Stimulated activated naive CD8-positive, alpha-beta T cell treated with anti-CD3 and anti-CD28 coated beads, Interleukin-15, amount 100 ng/mL, for 72 hours (primary cell): ENCODE measurements at places on chromosomes 4 and X.
A peak's percentile ranks its signal among the peaks of the same experiment; 100 is the strongest.

GRCh38 chrX:46686003-46686645, 72.8 kb downstream of the SLC9A7 start:
- DNase-seq, result peak; percentile 32

DNA sequence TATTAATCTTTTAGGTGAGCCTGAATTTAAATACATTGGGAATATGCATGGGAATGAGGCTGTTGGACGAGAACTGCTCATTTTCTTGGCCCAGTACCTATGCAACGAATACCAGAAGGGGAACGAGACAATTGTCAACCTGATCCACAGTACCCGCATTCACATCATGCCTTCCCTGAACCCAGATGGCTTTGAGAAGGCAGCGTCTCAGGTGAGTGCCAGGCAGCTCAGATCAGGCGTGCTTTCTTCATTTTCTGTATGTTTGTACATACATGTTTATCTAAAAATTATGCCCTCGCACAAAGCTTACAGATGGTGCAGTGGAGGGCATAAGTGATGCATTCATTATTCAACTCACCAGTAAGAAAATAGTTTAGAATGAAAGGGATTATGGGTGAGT, 85.6 kb downstream of the CPE start:
- DNase-seq, result no peak

DNA sequence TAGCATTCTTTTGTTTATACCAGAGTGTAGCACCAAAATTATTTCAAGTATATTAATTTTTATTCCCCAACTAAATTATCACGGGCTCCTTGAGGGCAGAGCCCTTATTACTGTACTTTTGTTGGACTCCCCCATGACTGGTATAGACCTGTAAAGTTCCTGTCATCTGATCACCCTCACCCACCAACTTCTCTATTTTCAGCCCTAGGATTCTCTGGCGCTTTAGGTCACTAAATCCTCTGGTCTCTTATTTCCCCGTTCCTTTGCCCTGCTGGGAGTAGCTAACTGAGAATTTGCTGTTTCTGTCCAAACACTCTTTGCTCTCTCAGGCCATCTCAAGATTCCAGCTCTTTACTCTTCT, 3.2 kb upstream of the XKRX start:
- no peak for DNase-seq

DNA sequence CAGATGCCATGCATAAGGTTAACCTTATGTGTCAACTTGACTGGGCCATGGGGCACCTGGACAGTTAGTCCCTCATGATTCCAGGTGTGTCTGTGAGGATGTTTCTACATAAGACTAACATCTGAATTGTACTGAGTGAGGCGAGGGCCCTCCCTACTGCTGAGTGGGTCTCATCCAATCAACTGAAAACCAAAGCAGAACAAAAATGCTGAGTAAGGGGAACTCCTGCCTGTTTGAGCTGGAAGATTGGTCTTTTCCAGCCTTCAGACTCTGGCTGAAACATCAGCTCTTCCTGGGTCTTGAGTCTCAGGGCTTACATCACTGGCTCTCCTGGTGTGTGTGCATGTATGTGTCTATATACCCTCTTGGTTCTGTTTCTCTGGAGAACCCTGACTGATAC, 13.8 kb downstream of the NELFA start:
- DNase-seq, result no peak

- no peak for DNase-seq
These were observed 53.2 kb downstream of the HADH start for GRCh38 chr4:108042927-108043326.

DNA sequence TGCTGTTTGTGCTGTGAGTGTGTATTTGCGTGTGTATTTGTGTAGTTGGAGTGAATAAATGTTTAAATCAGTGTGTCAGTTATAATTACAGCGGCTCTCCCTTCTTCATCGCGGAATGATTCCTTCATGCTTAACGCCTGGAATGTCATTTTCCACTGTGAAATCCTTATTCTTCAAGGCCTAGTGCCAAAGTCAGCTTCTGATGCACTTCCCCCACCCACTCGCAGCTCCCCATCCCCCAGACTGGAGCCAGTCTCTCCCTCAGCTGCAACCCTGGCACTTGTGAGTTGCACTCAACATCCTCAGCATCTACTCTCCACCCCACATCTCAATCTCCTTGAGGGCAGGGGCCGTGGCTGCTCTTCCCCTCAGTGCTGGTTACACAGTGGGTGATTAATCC, 583.0 kb downstream of the BCOR start:
- DNase-seq, result no peak

DNA sequence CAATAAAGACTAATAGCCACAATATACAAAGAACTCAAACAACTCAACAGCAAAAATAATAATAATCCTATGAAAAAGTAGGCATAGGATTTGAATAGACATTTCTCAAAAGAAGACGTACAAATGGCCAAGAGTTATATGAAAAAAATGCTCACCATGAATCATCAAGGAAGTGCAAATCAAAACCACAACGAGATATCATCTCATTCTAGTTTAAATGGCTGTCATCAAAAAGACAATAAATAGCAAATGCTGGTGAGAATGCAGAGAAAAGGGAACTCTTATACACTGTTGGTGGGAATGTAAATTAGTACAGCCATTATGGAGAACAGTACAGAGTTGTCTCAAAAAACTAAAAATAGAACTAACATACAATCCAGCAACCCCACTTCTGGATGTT, 18.8 kb downstream of the TLR6 start:
- no peak for DNase-seq

GRCh38 chr4:184343502-184344177, 126.0 kb upstream of the ENPP6 start:
- DNase-seq, result peak; percentile 38

DNA sequence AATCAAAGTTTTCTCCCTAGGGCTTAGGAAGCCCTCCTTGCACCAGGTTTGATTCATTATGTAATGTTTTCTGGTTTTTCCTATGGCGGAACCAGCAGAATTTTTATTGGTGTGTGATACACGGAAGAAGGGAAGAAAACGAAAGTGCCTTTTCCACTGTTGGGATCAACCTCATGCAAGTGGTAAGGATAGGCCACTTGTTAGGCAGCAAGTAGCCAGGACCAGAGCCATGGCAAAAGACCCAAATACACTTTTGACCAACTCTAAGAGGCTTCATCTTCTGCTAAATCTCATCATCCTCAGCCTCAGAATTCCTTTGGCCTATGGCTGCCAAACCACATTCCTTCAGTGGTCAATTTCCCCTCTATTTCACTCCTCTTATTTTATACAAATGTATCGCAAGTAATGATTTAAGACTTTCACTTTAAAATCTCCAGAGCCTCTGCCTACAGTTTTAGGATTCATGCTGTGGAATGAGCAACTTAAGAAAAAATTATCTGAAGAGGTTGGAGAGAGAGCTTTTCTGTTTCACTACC, 21.2 kb downstream of the PPAT start:
- DNase-seq, result no peak

DNA sequence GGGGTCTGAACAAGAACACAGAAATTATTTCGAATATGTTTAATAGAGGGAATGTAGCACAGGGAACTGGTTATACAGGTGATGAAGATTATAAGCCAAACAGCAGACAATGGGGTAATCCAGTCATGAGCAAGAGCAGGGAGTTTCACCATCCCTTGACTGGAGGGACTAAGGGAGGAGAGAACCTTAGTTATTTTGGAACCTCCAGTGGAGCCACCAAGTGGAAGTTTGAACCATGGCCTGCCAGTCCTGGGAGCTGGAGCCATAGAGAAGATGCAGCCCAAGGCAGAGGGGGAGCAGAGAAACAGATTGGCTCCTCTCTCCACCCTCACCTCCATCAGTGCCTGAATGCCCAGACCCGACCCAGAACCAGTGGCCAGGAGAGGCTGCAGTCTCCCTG, 264.6 kb upstream of the RASGEF1B start:
- DNase-seq, result no peak

GRCh38 chrX:1468250-1468772, 15.6 kb upstream of the ASMTL start:
- DNase-seq, result peak; percentile 73

DNA sequence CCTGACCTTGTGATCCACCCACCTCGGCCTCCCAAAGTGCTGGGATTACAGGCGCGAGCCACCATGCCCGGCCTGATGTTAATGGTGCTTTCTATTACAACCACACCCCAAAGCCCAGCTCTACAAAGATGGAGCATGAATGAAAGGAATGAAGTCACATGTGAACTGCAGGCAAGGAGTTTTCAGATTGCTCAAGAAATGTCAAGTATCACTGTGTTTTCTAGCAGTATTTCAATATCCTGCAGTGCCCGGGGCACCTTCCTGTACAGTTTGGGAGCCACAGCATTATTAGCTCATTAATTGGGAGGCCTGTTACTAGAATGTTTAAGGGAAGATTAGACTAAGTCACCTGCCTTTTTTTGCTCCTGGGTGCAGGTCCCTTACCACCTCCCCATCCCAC, 40.1 kb downstream of the PRIMPOL start:
- no peak for DNase-seq

DNA sequence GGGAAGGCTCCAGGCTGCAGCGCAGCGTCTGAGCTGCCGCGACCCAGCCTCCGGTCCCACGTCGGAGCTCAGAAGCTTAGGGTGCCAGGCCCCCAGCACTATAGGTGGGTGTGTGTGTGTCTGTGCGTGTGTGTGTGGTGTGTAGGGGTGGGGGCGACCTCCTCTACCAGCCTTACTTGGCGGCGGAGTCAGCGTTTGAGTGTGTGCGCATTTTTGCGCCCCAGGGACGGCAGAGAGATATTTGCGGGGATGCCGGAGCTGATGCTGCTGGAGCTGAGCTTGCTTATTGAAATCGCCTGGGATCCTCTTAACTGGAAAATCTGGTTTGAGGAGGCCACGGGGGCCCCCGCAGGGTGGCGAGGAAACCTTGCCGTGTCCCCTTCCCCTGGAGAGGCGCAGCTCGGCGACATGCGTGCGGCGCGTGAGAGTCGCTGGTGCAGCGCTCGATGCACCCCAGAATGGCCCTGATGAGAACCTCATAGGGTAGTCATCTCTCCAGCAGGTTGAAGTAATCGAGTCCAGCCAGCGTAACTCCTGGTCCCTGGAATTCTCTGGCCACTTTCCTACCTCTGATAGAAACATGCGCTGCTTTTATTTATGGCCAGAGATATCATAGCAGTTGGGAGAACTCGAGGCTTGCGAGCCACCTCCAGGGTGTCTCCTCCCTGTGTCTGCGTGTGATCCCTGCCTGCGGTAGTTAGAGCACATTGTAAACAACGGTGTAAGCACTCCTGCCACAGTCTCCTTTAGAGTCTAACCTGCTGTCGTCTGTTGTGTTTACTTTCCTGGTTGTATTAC, 2.7 kb downstream of the ADGRL3 start:
- DNase-seq, result no peak

- no peak for DNase-seq
These were observed 67.6 kb downstream of the PPP2R2C start for GRCh38 chr4:6404611-6405396.

GRCh38 chrX:153768311-153769157, 4.5 kb downstream of the PLXNB3 start:
- DNase-seq, result no peak

- DNase-seq, result no peak
These were observed 40.0 kb downstream of the HHIP start for GRCh38 chr4:144685911-144686310.

- DNase-seq, result no peak
These were observed 55.5 kb downstream of the LUZP4 start for GRCh38 chrX:115344885-115345614.

- no peak for DNase-seq
These were observed 287.0 kb upstream of the NOCT start for GRCh38 chr4:138728566-138728965.

GRCh38 chr4:27986476-27986875, 1125.8 kb downstream of the STIM2 start:
- DNase-seq, result no peak

GRCh38 chrX:31459361-31459760, 387.5 kb upstream of the FTHL17 start:
- DNase-seq, result no peak

- DNase-seq, result no peak
These were observed 3.9 kb downstream of the SORCS2 start for GRCh38 chr4:7196288-7196651.

GRCh38 chr4:57233386-57233785, 123.2 kb upstream of the IGFBP7 start:
- no peak for DNase-seq

GRCh38 chr4:148004228-148004857, 272.5 kb downstream of the ARHGAP10 start:
- DNase-seq, result no peak

GRCh38 chr4:3248811-3249661, at the start of gene MSANTD1:
Gene MSANTD1, plus strand, starts transcription at chr4:3249159. Its CDS starts 64 bp downstream, at chr4:3249223.
- DNase-seq, result no peak

- no peak for DNase-seq
These were observed 1.2 kb downstream of the PRMT9 start for GRCh38 chr4:147682755-147683154.

DNA sequence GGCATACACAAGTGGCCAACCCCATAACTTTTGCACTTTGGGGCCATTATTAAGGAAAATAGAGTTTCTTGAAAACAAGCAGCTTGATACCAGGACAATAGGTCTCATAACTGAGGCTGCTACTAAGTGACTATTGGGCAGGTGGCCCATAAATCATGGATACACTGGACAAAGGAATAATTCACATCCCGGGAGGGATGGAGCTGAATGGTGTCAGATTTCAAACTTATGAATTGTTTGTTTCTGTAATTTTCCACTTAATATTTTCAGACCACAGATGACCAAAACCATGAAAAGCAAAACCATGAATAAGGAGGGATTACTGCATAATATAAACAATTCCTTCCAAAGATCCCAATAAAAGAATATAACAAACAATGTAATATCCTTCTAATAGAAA, 114.4 kb downstream of the WDFY3 start:
- DNase-seq, result no peak

GRCh38 chrX:154791467-154791866, 13.8 kb downstream of the MPP1 start:
- no peak for DNase-seq

- no peak for DNase-seq
These were observed 17.8 kb downstream of the ANXA3 start for GRCh38 chr4:78569306-78569821.

- no peak for DNase-seq
These were observed 23.2 kb upstream of the SMIM20 start for GRCh38 chr4:25890571-25891485.

GRCh38 chr4:24547979-24548378, 36.4 kb downstream of the DHX15 start:
- no peak for DNase-seq

GRCh38 chr4:154612472-154613414, at the start of gene FGG:
Gene FGG, minus strand, starts transcription at chr4:154612656. Its CDS starts 47 bp downstream, at chr4:154612609.
- DNase-seq, result no peak

GRCh38 chrX:71475785-71476540, 56.9 kb upstream of the OGT start:
- no peak for DNase-seq

DNA sequence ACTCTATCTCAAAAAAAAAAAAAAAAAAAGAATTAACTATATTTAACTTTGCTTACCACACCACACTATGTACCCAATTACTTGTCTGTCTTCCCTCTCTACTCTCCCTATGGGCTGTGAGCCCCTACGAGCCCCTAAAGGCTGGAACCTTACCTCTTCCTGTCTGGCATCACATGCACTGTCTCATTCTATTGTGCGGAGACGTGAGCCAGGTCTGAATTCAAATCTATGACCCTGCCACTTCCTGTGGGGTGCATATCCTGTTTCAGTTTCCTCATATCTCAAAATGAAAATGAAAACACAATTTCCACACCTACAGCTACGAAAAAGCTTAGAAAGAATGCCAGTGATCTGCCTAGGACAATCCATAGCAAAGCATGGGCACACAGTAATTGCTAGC, 42.9 kb upstream of the HS3ST1 start:
- peak; percentile 56 for DNase-seq

- no peak for DNase-seq
These were observed 305.6 kb upstream of the NR3C2 start for GRCh38 chr4:148747721-148748268.

- DNase-seq, result no peak
These were observed 23.3 kb downstream of the ARHGAP24 start for GRCh38 chr4:85498068-85498733.
